ENCODE measurements at places on chromosomes 2 and 18.
A peak's percentile ranks its signal among the peaks of the same experiment; 100 is the strongest.

- DNase-seq, result no peak
Measured at GRCh38 chr18:31585991-31586390, 5.7 kb upstream of the TTR start.

- DNase-seq, result no peak
Measured at GRCh38 chr2:232088771-232089170, 127.3 kb downstream of the DIS3L2 start.

GRCh38 chr2:118202707-118203303 is 114.5 kb downstream of the INSIG2 start:
- DNase-seq, result peak; percentile 77

- no peak for DNase-seq
Measured at GRCh38 chr2:100767224-100767653, 52.7 kb upstream of the NPAS2 start.

GRCh38 chr2:705971-706511 is 28.8 kb upstream of the TMEM18 start:
- DNase-seq, result no peak

DNA sequence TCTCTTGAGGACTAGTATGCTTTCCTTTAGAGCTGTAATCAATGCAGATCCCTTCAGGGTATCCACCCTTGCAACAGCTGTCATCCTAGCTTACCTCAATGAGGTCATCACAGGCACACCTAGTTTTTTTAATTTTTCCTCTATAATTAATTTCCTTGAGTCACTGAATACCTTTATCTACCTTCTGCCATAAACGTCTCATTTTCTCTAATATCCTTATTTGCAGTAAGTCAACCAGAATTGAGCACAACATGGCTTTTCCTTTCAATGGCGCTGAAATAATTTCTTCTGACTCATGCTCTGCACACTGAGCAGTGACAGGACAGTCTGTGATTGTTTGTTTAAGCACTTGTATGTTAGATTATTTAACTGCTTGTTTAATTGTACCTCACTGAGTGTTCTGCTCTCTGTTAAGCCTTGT is 49.4 kb downstream of the ETAA1 start:
- no peak for DNase-seq

GRCh38 chr2:18172607-18173006 is 294.1 kb downstream of the KCNS3 start:
- DNase-seq, result no peak

- no peak for DNase-seq
Measured at GRCh38 chr2:68031542-68032160, 31.2 kb downstream of the C1D start.

GRCh38 chr2:234446404-234447076 is 50.3 kb downstream of the ARL4C start:
- peak; percentile 87 for DNase-seq

- no peak for DNase-seq
Measured at GRCh38 chr2:152483276-152484063, 148.5 kb downstream of the FMNL2 start.

GRCh38 chr18:46502444-46502843 is 154.6 kb downstream of the LOXHD1 start:
- DNase-seq, result no peak

- DNase-seq, result no peak
Measured at GRCh38 chr2:177141866-177142265, 70.7 kb upstream of the HNRNPA3 start.

GRCh38 chr2:99559075-99559662 is 69.4 kb upstream of the REV1 start:
- DNase-seq, result peak; percentile 95

- DNase-seq, result no peak
Measured at GRCh38 chr2:129231924-129232323, 747.5 kb upstream of the RAB6C start.

DNA sequence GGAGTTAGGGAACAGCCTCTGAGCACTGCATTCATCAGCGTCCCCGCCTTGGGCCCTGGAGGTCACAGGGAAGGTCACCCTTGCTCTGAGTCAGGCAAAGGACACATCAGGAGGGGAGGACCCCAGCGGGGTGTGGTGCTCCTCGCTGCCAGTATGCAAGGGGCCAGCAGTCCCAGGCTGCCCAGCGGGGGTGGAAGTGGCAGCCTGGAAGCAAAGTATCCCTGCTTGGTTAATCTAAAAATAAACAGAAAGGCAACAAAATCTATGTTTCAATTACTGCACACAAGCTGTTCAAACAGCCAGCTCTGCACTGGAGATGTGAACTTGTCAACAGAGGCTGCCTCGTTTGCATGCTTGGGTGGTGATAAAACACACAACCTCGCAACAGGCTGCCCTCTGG is 164.1 kb downstream of the KLHL29 start:
- DNase-seq, result no peak

- no peak for DNase-seq
Measured at GRCh38 chr18:70151614-70152013, 53.9 kb downstream of the RTTN start.

DNA sequence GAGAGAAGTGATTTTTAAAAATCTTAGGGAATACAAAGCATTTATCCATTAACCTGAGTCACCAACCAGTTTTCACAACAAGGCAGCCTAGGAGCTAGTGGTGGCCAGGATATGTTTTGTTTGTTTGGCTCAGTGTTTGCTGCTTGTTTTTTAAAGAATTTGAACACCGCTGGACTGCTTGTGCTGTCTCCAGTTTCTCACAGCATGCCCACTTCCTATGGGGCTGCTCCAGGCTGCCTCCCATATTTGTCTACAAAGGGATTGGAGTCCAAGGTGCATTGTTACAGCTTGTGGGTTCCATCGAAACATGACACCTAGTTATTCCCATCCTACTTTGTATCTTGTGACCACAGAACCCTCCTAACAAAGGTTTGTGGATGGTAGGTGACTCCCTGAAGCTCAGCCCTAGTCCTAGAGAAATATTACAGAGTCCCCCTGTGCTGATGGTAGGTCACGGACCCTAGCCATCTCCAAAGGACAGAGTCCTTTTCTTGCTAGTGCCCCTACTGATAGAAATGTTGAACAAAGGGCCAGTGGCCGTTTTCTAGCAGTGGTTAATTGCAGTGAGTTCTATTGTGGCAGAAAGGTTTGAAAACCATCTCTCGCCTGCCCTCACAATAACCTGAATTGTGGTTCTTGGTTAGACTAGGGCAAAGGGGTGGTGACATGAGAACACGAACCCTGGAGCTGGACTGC is 23.2 kb downstream of the GPR39 start:
- no peak for DNase-seq

DNA sequence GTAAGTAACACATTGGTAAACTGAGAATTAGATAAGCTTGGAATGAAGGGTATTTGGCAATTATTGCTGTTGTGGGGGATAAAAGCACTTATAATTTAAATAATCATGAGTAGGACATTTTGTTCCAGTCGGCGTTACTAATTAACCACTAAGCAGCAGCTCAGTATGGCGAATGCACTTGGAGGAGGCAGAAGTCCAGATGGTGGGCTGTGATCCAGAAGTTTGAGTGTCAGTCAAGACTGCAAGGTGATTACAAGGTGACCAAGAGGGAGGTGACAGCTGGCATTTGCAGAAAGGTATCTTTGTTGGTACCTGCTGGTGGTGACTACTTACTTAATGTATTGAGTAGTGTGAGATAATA is 643.6 kb upstream of the FAM98A start:
- no peak for DNase-seq

- no peak for DNase-seq
Measured at GRCh38 chr18:34495506-34495905, 214.6 kb upstream of the DTNA start.

DNA sequence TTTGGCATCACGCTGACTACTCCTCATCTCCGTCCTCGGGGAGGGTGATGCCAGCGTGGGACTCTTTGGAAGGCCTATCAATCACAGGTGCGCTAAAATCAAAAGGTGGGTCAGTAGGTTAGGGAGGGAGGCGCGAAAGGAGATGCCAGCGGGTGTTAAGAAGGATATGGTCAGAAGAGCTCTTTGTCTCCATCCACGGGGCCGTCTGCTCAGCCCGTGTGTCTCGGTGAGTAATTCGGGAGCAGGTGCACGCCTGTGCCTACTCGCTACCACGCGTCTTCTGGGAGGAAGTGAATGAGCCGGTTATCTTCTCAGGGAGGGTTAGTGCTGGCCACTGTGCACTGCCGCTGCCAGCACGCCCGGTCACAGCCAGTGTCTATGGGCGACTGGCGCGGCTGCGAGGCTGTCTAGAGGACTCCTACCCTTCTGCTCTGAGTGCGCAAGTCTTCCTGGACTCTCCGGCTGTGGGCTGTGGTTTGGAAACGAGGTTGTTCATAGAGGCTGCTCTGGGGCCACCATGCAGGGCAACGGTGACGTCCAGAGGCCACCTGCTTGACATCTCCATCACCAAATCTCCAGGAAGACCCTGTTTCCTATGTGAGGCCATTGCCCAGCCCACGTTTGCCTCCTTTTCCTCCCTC is 153.4 kb downstream of the MBP start:
- peak; percentile 45 for DNase-seq

- no peak for DNase-seq
Measured at GRCh38 chr18:79569720-79570119, 109.9 kb upstream of the CTDP1 start.

GRCh38 chr2:134327367-134327766 is 73.5 kb downstream of the MGAT5 start:
- no peak for DNase-seq

DNA sequence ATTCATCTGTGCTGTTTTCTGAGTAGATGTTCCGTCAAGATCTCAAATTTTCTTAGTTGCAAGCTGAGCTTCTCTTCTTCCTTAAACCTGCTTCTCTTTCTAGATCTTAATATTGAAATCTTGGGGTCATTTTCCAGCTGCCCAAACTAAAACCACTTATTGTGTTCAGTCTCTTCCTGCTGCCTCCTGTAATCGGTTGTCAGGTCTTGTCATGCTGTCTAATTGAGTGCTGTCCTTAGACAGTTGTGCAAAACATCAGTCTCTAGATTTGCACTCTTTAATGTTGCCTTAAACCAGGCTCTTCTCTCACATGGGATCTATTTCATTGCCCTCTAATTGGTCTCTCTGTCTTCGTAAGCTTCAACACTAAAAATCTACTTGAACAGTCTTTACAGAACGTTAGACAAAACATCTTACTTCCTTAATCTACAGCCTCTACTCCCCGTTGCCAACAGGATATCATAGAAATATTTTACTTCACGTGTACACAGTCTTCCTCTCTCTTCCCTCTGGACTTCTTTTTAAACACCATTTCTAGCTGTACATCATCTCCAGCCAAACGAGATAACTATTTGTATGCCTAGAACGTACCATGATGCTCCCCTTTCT is 34.9 kb downstream of the GPD2 start:
- no peak for DNase-seq

DNA sequence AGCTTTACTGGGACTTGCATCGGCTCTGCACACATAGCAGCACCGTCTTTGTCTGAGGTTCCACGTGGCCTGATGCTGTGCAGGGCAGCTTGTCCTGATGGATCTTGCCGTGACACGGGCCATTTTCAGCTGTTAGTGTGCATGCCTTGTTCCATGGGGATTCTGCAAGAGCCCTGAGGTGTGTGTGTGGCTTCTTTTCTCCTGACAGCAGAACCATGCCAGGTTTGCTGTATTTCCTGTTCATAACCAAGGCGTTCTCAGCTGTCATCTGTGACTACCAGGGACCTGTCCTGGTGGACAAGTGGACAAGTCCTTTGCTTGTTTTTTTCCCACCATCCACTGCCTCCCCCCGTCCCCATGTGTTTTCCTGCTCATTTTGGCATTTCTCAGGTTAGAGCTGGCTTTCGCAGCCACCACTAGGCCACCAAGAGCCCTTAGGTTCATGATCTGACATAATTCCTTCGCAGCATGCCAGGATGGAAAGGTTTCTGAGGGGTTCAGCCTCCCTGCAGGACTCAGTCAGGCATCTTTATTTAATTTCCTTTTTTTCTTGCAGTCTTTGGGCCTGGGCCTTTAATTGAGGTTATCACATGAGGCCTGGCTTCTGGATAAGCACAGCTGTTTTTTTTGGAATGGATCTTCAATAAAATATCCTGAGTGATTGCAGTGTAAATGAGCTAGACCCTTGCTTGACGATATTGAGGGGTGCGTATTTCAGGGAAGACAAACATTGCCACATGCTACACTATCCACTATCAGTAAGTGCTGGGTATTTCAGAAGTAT is 139.4 kb downstream of the NCK2 start:
- no peak for DNase-seq

- no peak for DNase-seq
Measured at GRCh38 chr18:51716277-51716676, 518.8 kb upstream of the MEX3C start.

GRCh38 chr2:2846332-2847208 is 515.5 kb upstream of the MYT1L start:
- no peak for DNase-seq

GRCh38 chr18:62928326-62928725 is 213.0 kb downstream of the PHLPP1 start:
- no peak for DNase-seq

DNA sequence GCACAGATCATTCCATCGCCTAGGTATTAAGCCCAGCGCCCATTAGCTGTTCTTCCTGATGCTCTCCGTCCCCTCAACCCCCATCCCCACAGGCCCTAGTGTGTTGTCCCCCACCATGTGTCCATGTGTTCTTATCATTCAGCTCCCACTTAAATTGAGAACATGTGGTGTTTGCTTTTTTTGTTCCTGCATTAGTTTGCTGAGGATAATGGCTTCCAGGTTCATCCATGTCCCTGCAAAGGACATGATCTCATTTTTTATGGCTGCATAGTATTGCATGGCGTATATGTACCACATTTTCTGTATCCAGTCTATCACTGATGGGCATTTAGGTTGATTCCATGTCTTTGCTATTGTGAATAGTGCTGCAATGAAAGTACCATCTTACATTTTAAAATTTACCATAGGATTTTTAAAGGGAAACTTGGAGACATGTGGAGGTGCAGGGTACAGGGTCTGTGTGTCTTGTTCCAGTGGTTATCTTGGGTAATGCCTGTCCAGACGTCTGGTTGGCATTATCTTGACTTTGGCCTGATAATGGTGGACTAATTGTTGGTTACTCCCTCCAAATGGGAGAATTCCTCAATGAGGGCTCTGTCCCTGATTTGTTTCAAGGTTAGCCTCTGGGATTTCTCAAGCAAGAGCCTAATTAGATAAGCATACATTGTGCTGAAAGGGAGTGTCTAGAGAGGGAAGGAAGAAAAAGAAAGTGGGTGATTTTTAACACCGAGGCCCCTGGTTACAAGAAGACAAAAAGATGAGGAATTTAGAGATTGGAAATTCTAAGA is 21.6 kb downstream of the KLHL23 start:
- no peak for DNase-seq

- no peak for DNase-seq
Measured at GRCh38 chr2:10016001-10016801, 27.1 kb upstream of the KLF11 start.

DNA sequence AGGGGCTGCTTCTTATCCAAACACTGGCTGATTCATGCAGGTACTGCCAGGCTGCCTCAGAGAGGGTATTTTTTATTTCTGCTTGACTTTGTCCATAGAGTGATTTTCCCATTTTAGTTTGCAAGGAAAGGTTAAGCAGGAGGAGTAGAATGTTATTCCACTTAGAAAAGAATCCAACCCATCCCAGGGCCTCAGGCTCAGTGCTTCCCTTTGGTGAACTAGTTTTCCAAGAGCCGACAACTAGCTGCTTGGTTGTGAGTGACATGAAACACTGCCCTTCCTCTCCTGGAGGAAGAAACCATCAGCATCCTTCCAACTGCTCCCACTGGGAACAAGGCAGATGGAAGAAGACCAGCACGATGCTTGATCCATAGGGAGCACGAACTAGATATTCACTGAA is 58.5 kb downstream of the BCL2 start:
- DNase-seq, result no peak

- DNase-seq, result no peak
Measured at GRCh38 chr2:203470371-203470770, 64.7 kb downstream of the RAPH1 start.

Data from activated CD8-positive, alpha-beta memory T cell treated with anti-CD3 and anti-CD28 coated beads for 24 hours (primary cell).